ENCODE measurements at places on chromosomes 5 and 9.

DNA sequence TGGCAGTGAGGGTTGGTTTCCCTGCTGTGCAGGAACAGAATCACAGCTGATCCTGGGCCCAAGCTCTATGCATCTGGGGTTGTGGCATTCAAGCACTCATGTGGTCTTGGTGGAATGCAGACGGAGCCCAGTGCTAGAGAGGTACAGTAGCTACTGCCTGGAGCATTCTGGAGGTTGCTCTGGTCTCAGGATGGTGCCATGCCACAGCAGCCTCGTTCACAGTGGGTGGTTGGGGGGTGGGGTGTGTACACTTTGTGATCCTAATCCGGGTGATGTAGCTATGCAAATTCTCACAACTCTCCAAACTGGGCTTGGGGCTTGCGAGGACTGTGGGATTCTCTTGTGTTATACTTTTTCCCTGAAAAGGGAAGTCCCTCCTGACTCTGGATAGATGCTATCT lies 45.2 kb downstream of the FGD3 start:
- no peak for DNase-seq

GRCh38 chr9:131679261-131680020 lies 60.4 kb downstream of the RAPGEF1 start:
- no peak for DNase-seq

GRCh38 chr5:136159457-136159856 lies 26.8 kb downstream of the SMAD5 start:
- no peak for DNase-seq

GRCh38 chr5:72834924-72835323 lies 18.5 kb downstream of the TNPO1 start:
- no peak for DNase-seq

DNA sequence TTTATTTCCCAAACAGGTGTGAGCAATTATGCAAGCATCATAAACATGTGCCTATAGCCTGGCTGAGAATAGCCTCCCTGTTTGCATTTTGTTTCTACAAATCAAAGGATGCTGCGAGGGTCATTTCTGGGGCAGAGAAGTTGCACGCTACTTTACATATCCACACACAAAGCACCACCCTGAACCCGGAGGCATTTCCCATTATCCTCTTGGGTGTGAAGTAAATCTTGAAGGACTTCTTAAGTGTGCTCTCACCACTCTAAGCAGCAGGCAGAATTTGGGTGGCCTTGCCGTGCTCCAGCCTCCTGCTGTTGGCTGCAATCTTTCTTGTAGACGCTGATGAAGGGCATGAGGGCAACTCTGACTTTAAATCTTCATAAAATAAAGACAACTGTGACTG lies 124.0 kb upstream of the TLE4 start:
- DNase-seq: no peak

GRCh38 chr5:91123291-91123690 lies 259.8 kb downstream of the ARRDC3 start:
- no peak for DNase-seq

- no peak for DNase-seq
Measured at GRCh38 chr5:1243487-1244130, 18.4 kb downstream of the SLC6A18 start.

DNA sequence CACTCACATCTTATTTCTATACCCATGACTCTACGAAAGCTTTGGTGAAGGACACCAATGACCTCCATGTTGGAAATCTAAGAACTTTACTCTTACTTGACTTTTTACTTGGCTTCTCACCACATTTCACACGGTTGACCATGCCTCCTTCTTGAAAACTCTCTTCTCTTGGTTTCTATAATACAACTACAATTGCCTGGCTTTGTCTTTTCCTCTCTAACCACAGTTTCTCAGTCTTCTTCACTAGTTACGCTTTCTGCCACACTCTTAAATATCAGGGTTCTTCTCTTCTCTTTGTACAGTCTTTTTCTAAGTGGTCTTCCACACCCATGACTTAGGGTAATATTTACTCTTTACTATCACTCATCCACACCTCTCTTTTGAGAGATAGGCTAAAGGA lies 2079.8 kb upstream of the WWC1 start:
- DNase-seq: no peak

DNA sequence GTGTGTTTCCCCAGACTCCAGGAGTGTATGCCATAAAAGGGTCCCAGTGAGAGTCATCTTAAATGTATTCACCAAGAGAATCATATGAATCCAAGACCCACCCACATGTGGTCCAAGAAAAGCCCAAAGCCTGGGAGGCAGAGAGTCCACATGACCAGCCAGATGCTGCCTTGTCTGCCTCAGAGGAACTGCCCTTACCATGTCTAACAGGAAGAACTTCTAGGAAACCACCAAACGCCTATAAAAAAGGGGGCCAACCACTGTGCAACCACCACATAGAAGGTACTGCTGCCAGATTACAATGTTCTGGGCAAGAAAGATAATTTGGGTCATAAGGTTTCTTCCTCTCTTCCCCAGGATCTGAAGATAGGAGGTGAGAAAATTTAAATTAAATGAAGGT lies 129.8 kb upstream of the SLC24A2 start:
- peak; percentile 76 for DNase-seq

DNA sequence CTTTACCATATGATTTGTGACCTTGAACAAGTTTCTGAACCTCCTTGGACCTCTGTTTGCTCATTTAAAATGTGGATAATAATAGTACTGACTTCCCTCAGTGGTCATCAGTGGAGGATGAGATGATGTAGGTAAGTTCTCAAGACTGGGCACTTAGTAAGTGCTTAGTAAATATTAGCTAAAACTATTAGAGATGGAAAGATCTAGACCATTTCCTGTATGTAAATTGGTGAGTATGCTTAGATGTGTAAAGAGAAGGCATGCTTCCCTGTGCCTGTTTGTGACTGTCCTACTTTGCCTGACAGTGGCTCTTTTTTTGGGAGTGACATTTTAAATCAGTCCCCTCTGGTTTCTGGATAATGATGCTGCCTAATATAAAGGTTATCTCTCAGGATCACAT lies 288.1 kb downstream of the GABRB2 start:
- no peak for DNase-seq

- peak; percentile 31 for DNase-seq
Measured at GRCh38 chr5:168020542-168021294, 270.7 kb upstream of the WWC1 start.

GRCh38 chr5:3886524-3887451 lies 291.2 kb downstream of the IRX1 start:
- DNase-seq: peak; percentile 84

- no peak for DNase-seq
Measured at GRCh38 chr5:124522992-124523391, 223.4 kb downstream of the ZNF608 start.

DNA sequence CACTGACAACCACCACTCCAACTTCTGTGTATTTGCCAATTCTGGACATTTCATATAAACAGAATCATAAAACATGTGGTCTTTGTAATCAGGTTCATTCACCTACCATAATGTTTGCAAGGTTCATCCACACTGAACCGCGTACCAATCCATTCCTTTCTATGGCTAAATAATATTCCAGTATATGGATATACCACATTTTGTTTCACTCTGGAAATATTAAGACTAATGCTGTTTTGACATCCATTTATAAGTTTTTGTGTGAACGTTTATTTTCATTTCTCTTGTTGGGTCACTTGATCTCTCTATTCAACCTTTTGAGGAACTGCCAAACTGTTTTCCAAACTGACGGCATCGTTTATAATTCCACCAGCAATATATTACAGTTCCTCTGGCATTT lies 26.3 kb upstream of the RNF38 start:
- DNase-seq: no peak

- no peak for DNase-seq
Measured at GRCh38 chr9:112162621-112163413, 12.3 kb downstream of the SUSD1 start.

All from common myeloid progenitor, CD34-positive (primary cell).